ENCODE measurements at places on chromosomes 12 and 14.

GRCh38 chr12:15534322-15534721, 212.0 kb downstream of the PTPRO start:
- DNase-seq: no peak

DNA sequence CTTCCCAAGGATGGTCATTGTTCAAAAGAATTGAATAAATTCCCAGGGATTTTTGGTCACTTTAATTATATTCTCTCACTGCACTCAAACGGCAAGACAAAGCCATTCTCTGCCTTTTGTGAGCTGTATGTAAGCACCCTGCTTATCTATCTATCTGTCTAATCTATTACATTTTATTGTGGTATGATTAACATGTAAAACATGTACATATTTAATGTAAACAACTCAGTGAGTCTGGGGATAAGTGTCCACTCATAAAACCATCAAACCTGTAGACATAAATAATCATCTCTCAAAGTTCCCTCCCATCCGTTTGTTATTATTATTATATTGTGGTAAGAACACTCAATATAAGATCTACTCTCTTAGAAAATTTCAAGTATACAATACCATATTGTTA, 167.1 kb downstream of the CAND1 start:
- no peak for DNase-seq

- DNase-seq: peak; percentile 88
Observed at GRCh38 chr12:56243731-56244181, 13.9 kb downstream of the SLC39A5 start.

DNA sequence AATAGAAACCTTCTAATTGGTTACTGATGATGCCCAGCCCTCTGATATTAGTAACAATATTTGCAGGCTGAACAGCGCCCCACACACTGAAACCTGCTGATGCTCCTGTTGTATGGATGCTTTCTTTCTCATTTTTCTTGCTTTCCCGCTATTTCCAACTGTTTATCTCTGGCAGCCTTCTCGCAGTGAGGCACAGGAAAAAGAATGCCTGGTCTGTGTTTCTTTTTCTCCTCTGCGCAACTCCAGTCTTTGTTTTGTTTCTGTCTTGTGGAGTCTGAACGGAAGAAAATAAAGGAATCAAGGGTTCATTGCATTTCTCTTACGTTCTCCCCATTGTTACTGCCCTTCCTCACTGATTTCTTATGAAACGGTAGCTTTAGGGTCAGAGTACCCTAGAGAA, 451.2 kb downstream of the EGLN3 start:
- DNase-seq: no peak

DNA sequence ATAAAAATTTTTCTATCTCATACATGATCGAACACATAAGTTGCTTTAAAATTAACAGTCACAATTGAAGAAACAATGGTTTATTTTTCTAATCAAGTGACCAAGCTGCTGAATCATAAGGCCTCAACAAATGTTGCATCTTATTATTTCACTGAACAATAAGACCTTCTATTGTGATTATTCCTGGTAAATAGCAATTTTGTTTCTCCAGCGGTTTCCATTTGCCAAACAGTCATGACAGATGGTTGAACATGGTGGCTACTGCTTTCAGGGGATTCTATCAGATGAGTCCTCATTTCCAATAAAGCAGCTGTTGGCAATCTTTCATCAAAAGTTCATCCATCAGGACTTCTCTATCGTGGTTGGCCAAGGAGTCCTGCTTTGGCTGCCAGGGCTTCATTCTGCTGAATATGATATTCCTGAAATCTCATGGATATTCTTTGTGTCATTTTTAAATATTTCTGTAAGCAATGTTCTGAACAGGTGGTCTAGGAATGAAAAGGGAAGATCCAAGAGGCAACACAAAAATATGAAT, 13.0 kb downstream of the TOMM20L start:
- DNase-seq: no peak

All from osteoblast (primary cell).